Right kidney (tissue), 9 donors: ENCODE measurements at places on chromosomes 5 and 9.
A peak's percentile ranks its signal among the peaks of the same experiment; 100 is the strongest.

GRCh38 chr5:58629271-58630159 is 46.6 kb downstream of the RAB3C start:
- DNase-seq = no peak

DNA sequence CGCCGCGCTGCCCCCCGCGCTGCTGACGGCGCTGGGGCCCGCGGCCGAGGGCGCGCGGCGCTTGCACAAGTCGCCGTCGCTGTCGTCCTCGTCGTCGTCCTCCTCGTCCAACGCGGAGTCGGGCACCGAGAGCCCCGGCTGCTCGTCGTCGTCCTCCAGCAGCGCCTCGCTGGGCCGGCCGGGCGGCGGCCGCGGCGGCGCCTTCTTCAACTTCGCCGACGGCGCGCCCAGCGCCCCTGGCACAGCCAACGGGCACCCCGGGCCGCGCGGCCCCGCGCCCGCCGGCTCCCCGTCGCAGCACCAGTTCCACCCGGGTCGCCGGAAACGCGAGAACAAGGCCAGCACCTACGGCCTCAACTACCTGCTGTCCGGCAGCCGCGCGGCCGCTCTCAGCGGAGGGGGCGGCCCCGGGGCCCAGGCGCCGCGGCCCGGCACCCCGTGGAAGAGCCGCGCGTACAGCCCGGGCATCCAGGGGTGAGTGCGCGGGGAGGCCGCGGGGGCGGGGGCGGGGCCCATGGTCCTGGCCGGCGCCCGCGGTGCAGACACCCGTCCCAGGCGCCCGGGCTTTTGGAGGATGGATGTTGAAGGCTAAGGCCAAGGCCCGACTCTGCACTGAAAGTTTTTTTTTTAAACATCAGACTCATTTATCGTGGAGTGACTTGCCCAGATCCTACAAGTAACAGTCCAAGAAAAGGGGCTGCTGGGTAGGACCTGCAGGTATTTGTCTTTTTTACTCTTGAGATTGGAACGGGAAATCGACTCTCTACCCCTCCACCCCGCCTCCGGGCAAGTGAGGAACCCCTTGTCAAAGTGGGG is 1.2 kb downstream of the TENT4A start:
- DNase-seq = peak; percentile 64

DNA sequence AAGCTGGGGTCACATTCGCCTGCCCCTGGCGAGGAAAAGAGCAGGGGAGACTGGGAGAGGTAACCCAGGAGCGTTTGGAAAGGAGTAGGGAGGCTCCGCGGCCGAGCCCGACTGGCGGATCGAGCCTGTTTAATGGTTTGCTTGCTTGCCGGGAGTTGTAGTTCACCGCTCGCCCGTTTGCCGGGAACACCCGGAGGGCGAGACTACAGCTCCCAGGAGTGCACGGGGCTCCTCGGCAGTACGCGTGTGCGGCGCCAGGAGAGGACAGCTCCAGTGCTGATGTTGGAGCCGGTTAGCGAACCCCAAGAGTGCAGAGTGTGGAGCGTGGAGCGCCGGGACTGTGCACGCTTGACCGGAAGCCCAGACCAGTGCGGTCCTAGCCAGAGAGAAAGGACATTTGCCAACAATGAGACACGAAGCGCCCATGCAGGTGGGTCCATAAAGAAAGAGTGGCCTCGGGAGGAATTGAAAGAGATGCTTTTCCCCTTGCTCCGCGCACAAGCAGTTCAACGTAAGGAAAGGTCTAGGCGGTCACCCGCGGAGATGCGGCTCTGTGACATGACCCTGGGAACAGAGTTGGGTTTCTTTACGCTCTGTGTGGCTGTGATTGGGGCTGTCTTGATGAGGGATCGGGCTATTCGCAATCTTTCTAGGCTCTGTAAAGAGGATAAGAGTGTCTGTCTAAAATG is at the start of gene RAB3C:
RAB3C (plus strand) TSS at position 273 of the 689 bp plus-strand sequence; CDS start at position 407, 134 bp downstream.
- DNase-seq = peak; percentile 72

DNA sequence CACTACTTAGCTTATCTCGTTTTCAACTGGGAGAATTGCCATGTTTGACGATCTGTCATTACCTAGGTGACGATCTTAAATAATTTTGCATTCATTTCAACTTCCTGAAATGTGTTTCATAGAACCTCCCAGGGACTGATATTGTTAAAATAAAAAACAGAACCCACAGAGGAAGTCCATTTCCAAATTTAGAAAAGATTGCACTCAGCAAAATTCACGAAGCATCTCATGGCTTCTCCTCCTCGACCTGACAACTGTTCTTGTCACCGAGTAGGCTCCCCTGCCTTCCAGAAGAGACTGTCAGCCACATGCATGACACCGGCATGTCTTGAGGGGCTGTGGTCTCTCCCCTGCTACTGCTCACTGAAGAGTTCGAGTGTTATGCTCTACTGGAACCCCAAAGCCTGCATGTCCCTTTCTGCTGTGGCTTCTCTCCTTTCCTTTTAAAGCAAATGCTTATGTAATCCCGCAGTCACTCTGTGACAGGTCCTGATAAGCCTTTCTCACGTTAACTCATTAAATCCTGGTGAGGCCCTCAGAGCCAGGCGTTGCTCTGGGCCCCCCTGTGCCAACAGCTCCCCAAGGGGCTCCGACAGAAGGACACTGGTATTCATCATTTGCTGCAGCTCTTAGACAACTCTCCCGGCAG is 26.8 kb upstream of the ANKRD33B start:
- DNase-seq = no peak

DNA sequence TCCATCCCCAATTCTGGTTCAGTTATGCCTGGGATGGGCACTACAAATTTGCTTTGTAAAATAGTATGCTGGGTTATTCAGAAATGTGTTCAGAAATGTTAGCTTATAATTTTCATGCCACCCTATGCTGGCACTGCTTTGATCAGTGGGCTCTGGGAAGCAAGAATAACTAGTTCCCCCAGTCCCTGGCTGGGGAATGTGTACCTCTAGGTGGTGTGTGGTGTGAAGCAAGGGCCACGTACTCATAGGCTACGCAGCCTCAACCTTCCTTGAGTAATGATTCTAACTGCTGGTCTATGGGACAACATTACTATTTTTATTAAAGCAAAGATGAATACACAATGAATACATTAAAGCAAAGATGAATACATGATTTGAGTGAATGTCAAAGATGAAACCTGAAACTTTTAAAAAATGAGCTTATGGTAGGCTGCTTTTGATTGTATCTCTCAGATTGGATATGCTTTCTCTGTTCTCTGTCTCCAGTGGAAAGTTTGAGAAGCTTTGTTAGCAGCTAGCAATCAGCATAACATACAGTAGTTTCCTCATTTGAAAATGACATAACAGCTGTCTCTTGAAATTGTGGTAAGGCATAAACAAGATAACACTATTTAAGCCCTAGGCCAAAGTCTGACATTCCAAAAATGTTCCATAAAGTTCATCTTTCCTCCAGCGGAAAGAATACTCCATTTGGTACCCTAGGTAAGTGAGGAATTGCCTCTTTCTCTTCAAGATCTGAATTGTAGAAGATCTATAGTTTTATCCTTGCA is 174.7 kb upstream of the NFIB start:
- DNase-seq = no peak

DNA sequence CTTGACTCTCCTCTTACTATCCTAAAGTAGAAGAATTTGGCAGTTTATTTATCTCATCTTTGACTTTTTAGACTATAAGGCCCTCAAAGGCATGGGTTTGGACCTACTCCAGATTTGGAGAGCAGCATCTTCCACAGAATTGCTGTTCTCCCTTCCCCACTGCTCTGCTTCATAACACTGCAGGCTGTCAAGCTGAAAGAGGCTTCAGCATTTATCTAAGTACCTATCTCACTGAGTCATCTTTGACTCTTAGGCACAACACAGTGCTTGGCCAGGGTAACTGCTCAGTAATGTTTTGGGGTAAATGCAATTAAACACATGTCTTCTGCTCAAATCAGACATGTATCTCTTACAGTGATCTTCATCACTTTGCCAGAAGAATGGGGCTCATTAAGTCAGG is 60.6 kb downstream of the GRIN3A start:
- DNase-seq = no peak

GRCh38 chr9:16309469-16310271 is 560.8 kb downstream of the BNC2 start:
- peak; percentile 60 for DNase-seq

DNA sequence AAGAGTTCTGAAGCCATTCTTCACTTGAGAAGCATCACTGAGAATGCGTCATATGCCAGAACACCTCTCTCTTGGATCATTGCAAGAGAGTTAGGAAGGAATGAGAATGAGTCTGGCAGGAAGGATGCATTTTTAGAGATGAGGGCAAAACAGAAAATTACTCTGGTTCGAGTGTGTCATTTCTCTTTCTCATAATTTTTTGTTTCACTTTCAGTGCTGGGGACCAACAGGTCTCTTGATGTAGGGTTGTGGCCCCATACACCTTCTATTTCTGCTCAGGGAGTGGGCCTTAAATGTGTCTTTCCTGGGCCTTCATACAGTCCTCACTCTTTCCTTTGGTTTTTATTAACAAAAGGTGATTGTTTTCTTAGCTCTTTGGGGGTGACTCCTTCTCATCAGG is 302.4 kb downstream of the NR3C1 start:
- DNase-seq = no peak

DNA sequence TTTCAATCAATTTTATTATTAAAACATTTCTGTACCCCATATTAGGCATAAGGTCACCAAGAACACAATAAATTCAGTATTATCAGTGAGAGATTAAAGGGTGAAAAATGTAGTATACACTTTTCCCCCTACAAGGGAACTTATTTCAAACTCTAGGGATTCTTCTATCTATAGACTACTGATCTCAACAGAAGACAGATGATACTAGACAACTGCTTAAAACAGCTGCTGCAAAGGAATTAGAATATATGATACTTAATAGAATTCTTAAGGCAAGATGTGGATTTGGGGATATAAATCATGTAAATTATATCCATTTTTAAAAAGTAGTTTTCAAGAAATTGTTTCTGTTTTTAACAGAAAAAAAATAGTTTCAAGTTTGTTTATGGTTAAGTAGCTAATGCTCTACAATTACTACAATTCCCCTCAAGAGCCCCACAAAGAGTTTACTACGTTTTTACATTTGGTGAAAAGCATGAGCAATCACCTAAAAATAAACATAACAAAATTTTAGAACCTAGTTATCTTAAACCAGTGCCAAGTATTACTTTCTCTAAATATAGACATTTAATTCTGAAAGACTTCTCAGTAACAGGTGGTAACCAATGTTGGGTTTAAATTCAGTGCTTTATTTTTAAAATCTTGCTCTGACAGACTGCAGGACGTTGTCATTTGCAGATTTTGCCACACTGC is 6.0 kb downstream of the KIF24 start:
- no peak for DNase-seq

GRCh38 chr9:113492343-113493202 is 29.0 kb downstream of the RGS3 start:
- DNase-seq = peak; percentile 17

GRCh38 chr5:35319333-35320002 is 89.2 kb upstream of the PRLR start:
- DNase-seq = no peak

GRCh38 chr5:15516486-15516885 is 16.5 kb downstream of the FBXL7 start:
- no peak for DNase-seq

DNA sequence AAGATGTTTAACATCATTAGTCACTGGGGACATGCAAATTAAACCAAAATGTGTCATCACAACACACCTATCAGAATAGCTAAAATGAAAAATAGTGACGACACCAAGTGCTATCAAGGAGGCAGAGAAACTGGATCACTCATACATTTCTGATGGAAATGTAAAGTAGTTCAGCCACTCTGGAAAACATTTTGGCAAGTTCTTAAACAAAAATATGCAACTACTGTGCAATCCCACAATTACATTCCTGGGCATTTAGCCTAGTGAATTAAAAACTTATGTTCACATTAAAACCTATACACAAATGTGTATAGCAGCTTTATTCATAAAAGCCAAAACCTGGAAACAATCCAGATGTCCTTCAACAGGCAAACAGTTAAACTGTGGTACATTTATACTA is 53.1 kb downstream of the SVEP1 start:
- DNase-seq = no peak
